ENCODE measurements at places on chromosomes 6 and 20.
A peak's percentile ranks its signal among the peaks of the same experiment; 100 is the strongest.

GRCh38 chr20:11716239-11716944 lies 201.3 kb upstream of the BTBD3 start:
- DNase-seq, result no peak

- DNase-seq, result no peak
These were observed 82.6 kb downstream of the TTLL2 start for GRCh38 chr6:167407239-167408064.

GRCh38 chr20:46363874-46364669 lies 42.3 kb downstream of the ELMO2 start:
- DNase-seq, result peak; percentile 70

DNA sequence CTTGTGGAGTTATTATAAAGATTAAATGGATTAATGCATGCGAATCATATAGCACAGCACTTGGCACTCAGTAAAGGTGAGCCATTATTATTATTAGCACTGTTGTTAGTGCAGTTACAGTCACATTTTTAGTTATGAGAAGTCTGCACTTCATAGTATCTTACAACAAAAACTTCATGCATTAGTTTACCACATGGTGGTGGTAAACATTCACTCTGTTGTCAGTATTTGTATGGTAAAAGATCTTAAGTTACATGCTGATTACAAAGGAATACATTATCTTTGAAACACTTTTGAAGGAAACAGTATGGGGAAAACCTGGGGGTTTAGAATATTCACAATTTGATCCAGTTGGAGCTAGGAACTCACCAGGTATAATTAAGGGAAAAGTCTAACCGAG lies 20.8 kb downstream of the TMEM14A start:
- DNase-seq, result no peak

DNA sequence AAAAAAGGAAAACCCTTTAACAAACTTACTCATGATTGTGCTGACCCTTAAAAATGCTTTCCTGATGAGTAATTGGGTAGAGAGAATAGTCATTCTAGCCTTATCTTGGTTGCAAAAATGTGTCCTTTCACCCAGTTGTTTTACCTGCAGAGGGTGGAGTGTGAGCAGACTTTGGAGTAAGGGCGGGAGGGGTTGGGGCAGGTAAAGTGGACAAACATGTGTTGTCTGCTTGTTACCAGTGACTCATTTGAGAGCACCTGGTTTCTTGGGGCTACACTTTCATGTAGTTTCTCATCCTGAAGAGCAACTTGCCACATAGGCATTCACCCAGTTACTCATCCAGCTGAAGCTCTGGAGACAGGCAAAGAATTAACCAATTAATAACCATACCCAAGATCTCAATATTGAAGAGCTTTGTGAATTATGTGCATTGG lies 121.1 kb downstream of the TNFRSF21 start:
- DNase-seq, result no peak

DNA sequence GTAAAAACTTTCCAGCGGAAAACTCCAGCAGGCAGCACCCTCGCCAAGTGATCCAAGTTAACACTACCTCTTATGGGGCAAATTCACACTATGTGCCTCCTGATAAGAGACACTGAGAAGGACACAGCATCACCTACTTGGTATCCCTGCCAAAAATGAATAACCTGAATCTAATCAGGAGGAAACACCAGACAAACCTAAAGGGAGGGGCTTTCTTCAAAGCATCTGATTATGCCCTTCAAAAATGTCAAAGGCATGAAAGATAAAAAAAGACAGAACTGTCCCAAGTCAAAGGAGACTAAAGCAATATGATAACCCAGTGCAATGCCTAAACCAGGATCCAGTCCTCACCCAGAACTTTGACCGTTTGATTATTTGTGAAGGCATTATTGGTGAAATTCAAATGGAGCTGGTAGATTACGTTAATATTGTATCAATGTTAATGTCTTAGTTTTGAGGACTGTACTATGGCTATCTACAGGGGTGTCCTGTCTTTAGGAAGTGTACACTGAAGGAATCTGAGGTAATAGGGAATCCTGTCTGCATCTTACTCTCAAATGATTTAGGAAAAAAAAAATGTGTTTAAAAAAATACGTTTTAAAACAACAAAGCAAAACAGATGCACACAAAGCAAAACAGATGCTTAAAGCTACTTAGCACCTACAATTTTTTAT lies 8.3 kb downstream of the TBC1D7 start:
- no peak for DNase-seq

DNA sequence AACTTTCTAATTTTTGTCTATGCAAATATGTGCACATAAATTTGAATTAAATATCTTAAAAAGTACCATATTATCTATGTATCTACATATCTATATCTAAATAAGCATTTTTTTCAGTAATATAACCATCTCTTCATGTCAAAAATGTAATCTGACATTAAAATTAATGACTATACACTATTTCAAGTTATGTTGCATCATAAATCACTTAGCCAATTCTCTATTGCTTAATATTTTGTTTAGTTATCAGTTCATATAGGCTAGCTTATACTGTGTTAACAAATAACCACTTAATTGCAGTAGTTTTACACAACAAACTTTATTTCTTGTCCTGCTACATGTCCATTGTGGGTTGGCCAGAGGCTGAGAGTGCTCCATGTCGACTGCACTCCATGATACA lies 360.8 kb downstream of the EPM2A start:
- no peak for DNase-seq

- DNase-seq, result no peak
These were observed 94.8 kb downstream of the CD40 start for GRCh38 chr20:46212876-46213275.

- no peak for DNase-seq
These were observed 196.8 kb downstream of the SMOC2 start for GRCh38 chr6:168637834-168638233.

DNA sequence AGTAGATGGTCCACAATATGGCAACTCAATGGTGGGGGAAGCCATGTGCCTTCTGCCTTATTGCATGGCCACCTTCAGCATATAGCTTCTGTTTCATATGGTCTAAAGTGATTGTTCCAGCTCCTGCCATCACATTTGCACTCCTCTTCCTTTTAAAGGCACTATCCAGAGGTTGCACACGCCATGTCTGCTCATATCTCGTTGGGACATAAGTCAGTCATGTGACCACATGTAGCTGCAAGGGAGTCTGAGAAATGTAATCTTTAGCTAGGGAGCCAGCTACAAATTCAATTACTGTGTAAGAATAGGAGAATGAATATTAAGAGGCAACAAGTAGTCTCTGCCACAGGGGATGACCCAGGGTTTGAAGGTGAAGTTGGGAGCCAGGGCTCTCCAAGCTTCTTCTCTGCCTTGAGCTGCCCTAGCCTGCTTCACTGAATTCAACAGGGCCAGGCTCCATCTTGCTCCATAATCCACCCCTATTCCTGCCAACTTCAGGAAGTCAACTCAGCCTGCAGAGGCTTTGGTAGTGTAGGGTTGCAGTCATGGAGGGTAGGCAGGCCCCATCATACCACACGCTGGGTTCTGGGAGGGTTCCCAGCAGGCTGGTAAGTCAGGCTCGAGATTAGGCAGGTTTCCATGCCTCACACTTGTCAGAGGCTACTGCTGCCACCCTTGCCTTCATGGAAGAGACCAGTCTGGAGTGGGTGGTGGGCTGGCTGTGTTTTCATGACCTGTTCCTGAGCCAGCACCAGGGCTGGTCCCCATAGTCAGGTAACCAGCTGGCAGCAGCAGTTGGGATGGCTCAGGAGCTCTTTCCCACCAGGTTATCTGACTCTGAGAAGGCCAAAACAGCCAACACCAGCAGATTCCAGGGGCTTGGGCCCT lies 56.7 kb upstream of the SAYSD1 start:
- no peak for DNase-seq

GRCh38 chr6:127096167-127096566 lies 22.3 kb upstream of the RSPO3 start:
- DNase-seq, result no peak

GRCh38 chr20:58883241-58883691 lies 30.8 kb downstream of the GNAS start:
- no peak for DNase-seq

DNA sequence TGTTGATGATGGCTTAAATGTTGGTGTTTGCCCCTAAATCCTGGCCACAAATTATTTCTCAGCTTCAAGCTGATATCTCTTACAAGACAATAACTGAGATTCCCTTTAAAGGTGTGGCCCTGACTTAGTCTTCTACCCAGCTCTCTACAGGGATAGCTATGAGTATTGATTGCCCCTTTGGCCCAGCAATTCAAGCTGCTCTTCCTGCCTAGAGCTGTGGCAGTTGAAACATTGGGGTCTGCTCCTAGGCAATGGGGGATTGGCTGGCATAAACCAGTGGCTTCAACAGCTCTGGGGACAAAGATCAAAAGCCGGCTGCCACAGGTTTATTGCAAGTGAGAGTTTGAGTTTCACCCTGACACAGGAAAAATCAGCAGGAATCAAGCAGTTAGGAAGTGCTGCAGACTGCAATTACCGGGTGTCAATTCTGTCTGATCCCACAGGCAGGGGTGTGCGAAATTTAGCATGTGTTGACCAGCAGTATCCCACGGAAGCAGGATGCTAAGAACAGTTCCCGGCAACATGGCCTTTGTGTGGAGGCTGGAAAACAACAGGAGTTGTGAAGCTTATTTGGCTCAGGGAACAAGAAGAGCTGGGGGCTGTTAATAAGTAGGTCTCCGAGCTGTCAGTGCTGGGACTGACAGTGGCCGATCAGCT lies 66.2 kb upstream of the IYD start:
- DNase-seq, result no peak

GRCh38 chr6:101011186-101011585 lies 130.1 kb upstream of the ASCC3 start:
- no peak for DNase-seq

DNA sequence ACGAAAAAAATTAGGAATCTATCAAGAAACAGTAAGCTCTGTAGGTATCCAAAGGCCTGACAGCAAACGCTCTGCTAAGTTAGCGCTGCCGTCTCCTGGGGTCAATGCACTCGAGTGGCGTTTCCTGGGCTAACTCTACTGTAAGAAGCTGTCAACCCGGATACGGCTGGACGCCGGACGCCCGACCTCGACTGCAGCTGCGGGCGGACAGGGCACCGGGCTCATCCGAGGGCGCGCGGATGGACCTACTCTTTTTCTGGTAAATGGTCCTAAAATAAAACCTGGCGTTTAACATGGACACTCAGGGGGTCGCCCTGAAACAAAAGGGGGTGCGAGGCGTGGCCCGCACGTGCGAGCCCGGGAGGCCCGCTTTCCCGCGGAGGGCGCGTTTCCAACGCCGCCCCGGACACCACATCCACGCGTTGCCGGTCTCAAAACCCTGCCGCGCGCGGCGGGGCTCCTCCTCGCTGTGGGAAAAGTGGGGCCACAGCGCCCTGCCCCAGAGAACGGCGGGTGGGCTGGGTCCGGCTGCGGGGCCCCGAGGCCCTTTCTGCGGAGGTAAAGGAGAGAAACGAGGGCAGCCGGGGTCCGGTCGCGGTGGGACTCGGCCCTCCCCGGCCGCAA lies 537 bp downstream of the TCP1 start:
- no peak for DNase-seq

GRCh38 chr6:144544266-144544830 lies 259.2 kb downstream of the UTRN start:
- DNase-seq, result no peak

DNA sequence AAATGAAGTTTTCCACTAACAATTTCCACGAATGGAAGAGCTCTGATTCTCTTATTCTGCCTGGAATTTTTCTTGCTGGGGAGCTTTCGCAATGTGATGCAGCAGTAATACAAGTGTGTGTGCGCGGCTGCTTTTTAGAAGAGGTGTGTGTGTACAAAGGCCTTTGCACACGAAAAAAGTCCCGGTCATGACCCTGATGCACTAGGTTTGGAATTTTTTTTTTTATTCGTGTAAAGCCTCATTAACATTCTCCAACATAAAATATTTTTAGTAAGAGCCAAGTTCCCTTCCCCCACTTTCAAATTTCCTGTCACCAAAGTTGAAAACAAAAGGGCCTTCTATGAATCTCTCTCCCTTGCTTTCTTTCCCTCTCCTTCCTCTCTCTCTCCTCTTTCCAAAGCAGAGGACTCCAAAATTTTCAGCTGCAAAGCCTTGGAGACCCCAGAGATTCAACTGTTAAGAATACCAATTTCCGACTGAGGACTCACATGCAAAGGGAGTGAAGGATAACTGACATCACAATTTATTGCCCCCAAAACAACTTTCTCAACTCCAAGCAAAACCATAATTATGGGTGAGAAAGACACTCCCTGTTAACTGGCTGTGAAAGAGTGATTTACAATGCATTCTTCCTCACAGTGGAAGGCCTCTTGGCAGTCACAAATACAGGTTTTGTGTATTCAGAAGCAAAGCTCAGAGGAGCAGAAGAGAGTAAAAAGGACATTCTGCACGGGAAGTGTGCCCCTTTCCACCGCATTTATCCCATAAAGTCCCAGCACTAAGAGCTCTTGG lies 421.2 kb upstream of the JARID2 start:
- DNase-seq, result no peak

DNA sequence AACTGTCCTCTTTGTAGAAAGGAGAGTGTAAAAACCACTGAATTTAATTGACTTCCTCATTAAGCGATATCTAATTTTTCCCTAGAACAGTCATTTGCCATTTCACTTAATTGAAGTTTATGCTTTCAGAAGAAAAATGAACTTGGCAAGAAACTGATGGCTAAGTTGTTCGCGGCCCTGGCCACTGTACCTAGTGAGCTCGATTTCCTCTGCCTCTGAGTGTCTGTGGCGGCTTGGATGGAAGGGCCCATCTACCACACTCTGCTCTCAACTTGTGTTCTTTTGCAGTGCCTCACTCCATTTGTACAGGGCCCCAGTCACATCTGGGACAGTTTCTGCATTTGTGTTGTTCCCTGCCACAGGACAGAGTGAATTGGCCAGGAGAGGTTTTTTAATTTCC lies 102.9 kb downstream of the BCAS1 start:
- DNase-seq, result no peak

DNA sequence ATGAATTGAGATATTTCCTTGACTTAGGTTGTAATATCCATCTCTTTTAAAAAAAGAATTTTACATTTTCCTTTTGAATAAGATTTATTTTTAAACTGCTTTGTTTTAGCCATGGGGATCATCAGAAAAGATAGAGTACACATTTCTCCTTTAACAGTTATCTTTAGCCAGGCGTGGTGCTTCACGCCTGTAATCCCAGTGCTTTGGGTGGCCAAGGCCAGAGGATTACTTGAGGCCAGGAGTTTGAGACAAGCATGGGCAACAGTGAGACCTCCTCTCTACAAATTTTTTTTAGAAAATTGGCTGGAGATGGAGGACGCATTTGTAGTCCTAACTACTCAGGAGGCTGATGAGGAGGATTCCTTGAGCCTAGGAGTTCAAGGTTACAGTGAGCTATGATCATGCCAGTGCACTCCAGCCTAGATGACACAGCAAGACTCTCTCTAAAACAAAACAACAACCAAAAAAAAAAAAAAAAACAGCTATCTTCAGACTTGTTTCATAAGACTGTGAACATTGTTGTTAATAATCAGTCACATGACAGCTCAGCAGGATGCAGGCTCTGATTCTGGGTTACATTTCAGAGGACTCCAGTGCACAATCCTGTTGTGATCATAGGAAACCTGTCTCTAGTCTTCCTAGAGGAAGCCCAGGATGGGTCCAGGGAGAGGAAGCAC lies 2.0 kb upstream of the SLC17A3 start:
- DNase-seq, result no peak

DNA sequence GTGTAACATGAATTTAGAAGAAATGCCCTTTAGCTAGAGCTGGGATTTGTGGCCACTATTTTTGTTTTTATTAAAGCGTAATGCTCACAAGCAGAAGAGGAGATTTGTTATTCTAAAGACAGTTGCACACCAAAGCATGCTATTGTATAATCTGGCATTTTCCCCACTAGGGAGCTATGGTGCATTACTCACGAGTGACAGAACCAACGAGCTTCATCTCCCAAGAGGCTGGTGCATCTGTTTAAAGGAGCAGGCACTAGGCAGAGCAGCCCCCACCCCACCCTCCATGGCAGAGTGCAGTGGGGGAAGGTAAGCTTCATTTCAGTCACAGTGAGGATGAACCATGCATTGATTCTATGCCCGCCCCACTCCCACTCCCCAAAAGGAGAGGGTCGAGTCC lies 287.3 kb upstream of the TSHZ2 start:
- no peak for DNase-seq
